ENCODE measurements at places on chromosomes 16 and 17. TPM values are rescaled to one million over a fixed set of nuclear protein-coding genes. Genes with fewer than 3 reads are reported as not detected.
A peak's percentile ranks its signal among the peaks of the same experiment; 100 is the strongest.

DNA sequence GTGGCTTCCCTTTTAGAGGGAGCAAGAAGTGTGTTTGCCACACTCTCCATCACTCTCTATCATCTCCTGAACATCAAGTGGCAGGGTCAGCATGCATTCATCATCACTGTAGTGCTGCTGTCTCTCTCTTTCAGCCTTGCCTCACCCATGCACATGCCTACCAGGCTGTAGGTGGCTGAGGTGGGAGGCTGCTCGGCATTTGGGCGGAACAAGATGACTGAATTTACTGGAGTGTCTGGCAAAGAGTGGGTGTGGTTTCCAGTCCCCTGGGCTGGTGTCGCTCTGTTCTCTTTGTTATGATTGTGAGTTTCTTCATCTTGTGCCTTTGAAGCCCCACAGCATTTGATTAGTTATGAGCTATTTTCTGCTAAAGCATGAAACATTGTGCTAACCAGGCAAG lies 541.9 kb upstream of the EEF2KMT start:
- no peak for DNase-seq
- no peak overlapping the region for H3K27ac ChIP-seq
- no peaks in the 10 kb centered on the region for H3K36me3 ChIP-seq
- H3K4me3 ChIP-seq = no peak overlapping the region

- no peak overlapping the region for H3K4me3 ChIP-seq
- H3K36me3 ChIP-seq = no peaks in the 10 kb centered on the region
- H3K27me3 ChIP-seq = no peaks in the 10 kb centered on the region
- no peak overlapping the region for H3K27ac ChIP-seq
- no peaks in the 10 kb centered on the region for H3K4me1 ChIP-seq
Observed at GRCh38 chr16:12417815-12418211, 385.9 kb downstream of the CPPED1 start.

- peak; percentile 10 for DNase-seq
- no peak overlapping the region for H3K4me3 ChIP-seq
- H3K27me3 ChIP-seq = peaks cover 17% of the 10 kb centered on the region
- H3K36me3 ChIP-seq = no peaks in the 10 kb centered on the region
- H3K4me1 ChIP-seq = no peaks in the 10 kb centered on the region
Observed at GRCh38 chr16:27816561-27816960, 247.0 kb downstream of the GSG1L start.

DNA sequence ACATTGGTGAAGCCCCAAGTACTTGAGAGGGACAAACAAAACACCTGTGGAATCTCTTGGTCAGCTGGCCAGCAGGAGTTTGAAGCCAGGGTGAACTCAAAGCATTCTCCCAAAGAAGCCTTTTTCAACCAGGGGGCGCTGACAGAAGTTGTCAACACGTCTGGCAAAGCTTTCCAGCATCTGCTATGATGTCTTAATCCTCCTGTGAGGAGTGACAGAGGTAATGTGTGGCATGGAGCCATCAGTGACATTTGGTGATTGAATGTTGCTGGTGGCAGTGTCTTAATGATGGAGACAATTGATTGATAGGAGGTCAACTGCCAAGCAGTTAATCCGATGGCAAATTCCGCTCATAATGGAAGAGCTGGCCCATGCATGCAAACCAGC lies 257.6 kb upstream of the HSBP1 start:
- H3K27ac ChIP-seq = no peak overlapping the region
- no peaks in the 10 kb centered on the region for H3K4me1 ChIP-seq
- DNase-seq = no peak
- no peaks in the 10 kb centered on the region for H3K27me3 ChIP-seq

DNA sequence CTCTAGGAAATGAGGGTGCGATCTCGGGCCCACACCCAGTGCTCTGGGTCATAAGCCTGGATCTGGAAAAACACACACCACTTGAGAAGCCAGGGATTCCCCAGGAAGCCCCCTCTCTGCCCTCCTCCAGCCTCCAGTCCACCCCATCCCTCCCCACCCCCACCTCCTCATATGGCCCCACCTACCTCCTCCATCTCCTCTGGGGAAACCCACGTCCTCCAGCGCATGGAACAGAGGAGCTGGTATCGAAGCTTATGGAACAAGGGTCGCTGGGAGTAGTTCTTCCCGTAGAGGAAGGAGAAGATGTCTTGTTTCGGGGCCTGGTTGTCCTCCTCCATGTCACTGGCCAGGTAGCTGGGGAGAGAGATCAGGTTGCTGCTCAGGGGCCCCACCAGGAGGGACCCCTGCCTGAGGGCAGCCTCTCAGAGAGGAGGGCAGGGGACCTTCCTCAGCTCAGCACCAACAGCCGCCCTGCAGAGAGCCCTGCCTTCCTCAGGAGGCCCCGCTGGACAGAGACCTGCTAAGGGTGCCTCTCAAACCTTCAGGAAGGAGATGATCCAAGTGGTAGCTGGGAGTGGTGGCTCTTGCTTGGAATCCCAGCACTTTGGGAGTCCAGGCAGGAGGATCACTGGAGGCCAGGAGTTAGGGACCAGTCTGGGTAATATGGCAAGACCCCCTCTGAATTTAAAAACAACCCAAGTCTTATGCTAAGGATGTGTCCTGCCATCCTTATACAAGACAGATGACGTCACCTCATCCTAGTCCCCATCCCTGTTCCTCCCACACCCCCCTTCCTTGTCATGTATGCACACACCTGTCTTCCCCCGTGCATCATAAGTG lies 5.0 kb downstream of the SPDYE4 start:
- no peak overlapping the region for H3K4me3 ChIP-seq
- no peak overlapping the region for H3K27ac ChIP-seq
- no peaks in the 10 kb centered on the region for H3K4me1 ChIP-seq
- H3K36me3 ChIP-seq = no peaks in the 10 kb centered on the region
- no peak for DNase-seq

- no peaks in the 10 kb centered on the region for H3K27me3 ChIP-seq
- DNase-seq = no peak
- peaks cover 29% of the 10 kb centered on the region for H3K4me1 ChIP-seq
- no peak overlapping the region for H3K27ac ChIP-seq
Observed at GRCh38 chr16:89303617-89304016, 86.1 kb downstream of the ZNF778 start.

GRCh38 chr16:70526403-70526802 lies 2.8 kb downstream of the SF3B3 start:
- H3K4me3 ChIP-seq = no peak overlapping the region
- H3K36me3 ChIP-seq = peaks cover 41% of the 10 kb centered on the region
- no peaks in the 10 kb centered on the region for H3K27me3 ChIP-seq
- no peak for DNase-seq
- peaks cover 59% of the 10 kb centered on the region for H3K4me1 ChIP-seq
- H3K27ac ChIP-seq = no peak overlapping the region

The SLC47A1 gene
- total RNA-seq = 47.5 TPM

The CTF1 gene
- 0.30 TPM for total RNA-seq

The TMC8 gene
- total RNA-seq = 0.60 TPM
